ENCODE measurements at places on chromosomes 7 and 10.
A peak's percentile ranks its signal among the peaks of the same experiment; 100 is the strongest.

DNA sequence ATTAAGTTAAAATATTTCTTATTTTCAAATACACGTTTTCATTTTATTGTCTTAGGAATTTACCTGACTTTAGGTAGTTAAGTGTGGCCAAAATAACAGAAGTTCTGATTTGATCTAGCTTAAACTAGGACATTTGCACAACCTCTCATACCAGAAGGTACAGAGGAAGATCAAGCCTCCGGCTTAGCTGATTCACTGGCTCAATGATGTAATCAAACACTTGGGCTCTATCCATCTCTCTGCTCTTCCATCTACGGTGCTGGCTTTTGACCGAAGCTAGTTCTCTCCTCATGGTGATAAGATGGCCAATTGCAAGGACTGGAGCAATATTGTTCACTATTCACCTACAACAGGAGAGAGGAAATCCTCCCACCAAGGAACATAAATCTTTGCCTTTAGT lies 12.2 kb upstream of the HYCC1 start:
- no peak for DNase-seq

GRCh38 chr10:28793482-28793881 lies 116.2 kb downstream of the BAMBI start:
- no peak for DNase-seq

DNA sequence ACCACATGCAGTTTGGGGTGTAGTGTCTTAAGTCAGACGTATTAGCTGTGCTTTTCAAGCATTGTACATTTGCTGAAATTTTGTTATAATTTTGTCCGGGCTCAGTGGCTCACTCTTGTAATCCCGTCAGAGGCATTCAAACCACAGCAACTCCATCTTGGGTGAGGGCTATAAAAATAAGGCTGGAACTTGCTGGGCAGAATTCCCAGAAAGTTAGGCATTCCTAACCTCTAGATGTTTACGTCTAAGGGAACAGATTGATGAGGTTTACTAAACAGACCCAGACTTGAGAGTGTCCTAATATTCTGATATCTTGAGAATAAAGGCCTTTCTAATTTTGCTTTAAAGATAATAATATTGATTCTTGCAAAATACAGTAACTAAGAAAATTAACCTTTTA lies 957.8 kb downstream of the NXPH1 start:
- no peak for DNase-seq

- no peak for DNase-seq
Observed at GRCh38 chr7:11591943-11592342, 240.1 kb downstream of the THSD7A start.

DNA sequence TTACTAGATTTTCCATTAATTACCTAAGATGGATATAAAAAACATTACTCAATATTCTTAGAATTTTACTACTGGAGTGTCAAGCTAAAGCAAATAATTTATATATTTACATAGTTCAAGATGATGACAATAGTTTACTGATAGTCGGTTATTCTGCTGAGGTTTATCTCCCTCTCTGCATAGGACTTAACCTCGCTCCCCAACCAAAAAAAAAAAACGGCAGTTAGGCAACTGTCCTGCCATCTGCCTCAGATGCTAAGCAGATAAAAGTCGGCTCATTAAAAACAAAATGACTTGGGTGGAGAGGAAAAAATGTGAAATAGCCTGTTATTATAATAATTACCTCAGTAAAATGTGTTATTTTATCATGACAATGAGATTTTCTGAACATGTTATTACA lies 14.0 kb upstream of the ITGB8 start:
- no peak for DNase-seq

DNA sequence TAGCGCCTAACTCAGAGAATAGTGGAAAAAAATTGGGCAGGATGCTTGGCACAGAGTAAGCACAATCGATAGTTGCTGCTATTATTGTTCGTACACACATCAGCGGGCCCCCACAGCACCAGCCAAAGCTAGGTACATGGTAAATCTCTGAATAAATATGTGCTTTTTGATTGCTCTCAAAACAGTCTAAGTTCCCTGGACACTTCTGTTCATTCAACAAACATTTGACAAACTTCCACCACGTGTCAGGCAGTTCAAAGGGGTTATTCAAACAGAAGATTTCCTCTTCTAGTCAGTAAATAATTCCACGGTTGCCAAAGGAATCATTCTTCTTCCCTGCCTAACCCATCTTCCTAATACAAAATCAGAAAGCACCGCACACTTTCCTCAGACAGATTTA lies 150.8 kb downstream of the DGKI start:
- DNase-seq, result no peak

DNA sequence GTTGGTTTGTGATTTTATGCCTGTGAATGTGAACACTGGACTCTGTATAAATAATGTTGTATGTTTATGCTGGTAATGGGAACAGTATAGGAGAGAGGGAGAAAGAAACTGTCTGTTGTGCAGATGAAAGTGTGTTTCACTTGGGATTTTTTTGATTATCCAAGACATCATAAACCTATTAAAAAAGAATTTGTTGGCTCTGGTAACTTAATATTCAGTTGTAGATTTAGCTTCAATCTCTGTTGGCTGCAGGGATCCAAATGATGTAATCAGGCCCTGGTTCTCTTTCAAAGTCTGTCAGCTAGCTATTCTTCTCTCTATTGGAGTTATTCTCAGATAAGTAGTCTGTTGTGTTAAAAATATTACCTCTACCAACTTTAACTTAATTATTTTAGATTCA lies 168.8 kb upstream of the RHOBTB1 start:
- DNase-seq, result no peak

DNA sequence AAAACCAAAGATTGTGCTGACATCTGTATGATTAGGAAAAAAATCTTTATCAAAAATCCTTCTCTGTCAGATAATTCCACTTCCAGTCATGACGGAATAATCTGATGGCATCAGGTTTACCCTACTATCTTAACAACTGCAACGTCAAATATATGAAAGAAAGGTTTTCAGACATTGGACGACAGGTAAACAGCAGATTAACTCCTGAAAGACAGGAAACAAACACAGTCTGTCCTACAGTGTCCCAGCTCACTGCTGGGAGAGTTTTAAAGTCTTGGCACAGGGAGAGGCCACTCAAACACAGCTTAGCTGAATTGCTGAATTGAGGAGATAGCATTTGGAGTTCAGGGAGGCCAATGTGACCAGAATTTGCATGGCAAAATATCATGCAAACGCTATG lies 186.3 kb upstream of the KCTD7 start:
- DNase-seq, result no peak

DNA sequence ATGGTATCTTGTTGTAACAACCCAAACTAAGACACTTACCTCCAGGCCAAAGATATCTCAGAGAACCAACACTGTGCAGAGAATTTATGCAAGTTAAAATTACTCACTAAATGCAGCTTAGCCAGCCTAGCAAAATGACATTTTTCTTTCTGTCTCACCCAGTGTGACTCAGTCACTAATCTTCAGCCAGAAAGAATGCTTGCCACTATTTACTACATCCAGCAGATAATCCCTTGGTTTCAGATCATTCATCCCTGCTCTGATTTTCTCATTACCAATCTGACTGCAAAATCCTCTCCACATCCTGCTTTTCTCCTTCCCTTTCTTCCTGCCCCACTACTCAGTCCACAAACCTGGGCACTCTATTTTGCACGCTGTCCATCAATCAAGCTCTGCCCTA lies 93.5 kb upstream of the NEBL start:
- DNase-seq, result no peak

DNA sequence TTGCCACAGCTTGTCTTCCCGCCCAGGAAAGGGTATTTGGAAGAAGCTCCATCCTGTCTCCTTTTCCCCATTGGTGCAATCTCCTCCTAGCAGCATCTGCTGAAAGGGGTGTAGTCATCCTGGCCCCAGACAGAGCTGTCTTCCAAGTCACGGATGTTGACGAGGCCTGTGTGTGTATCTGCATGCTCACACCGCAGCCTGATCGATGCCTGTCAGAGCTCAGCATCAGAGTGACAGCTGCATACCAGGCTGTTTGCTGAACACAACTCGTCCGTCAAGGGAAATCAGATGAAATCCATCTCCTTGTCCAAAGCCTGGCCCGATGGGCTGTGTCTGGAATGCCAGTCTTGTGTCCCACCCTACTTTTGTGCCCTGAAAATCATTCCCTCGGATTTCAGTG lies 21.2 kb upstream of the LRRC4 start:
- no peak for DNase-seq

GRCh38 chr7:6011541-6011940 lies 2.5 kb downstream of the AIMP2 start:
- DNase-seq, result no peak

GRCh38 chr7:34740840-34741239 lies 82.8 kb downstream of the NPSR1 start:
- DNase-seq, result no peak

DNA sequence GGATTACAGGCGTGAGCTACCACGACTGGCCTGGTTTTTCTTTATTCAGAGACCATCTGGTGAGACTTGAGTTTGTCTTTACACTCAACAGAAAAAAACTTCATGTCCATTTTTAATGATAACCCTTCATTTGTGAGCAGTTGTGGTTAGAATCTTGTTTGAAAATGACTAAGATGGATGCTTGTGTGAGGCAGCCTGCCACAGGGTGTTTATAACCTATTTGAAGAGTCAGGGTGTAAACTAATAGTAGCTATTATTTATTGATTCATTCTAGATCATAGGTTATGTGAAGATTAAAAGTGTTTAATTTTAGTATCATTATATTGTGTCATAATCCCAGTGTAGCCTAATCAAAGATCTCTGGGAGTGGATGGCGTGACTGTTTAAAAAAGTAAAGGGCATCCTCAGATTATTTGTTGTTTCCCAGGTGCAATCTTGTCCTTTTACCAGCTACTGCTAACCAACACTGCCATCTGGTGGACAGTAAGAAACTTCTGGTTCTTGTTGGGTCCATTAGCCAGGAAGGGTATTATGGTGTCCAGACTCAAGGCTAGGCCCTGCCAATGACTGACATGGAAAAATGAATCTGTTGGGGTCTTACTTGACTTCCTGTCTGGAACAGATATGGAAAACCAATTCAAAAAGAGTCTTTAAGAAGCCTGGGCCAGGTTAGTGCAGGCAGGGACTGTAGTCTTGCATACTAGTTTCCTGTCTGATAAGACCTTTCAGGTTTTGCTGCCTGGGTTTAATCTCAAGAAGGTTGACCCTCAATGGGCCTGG lies 24.9 kb downstream of the NRBF2 start:
- peak; percentile 65 for DNase-seq

GRCh38 chr10:29585488-29585976 lies 49.2 kb downstream of the SVIL start:
- no peak for DNase-seq

- DNase-seq, result no peak
Observed at GRCh38 chr7:26636808-26637207, 227.6 kb downstream of the SKAP2 start.

- DNase-seq, result no peak
Observed at GRCh38 chr7:116610210-116610609, 61.8 kb upstream of the MET start.

GRCh38 chr7:141231018-141231792 lies 157.3 kb downstream of the TMEM178B start:
- no peak for DNase-seq

DNA sequence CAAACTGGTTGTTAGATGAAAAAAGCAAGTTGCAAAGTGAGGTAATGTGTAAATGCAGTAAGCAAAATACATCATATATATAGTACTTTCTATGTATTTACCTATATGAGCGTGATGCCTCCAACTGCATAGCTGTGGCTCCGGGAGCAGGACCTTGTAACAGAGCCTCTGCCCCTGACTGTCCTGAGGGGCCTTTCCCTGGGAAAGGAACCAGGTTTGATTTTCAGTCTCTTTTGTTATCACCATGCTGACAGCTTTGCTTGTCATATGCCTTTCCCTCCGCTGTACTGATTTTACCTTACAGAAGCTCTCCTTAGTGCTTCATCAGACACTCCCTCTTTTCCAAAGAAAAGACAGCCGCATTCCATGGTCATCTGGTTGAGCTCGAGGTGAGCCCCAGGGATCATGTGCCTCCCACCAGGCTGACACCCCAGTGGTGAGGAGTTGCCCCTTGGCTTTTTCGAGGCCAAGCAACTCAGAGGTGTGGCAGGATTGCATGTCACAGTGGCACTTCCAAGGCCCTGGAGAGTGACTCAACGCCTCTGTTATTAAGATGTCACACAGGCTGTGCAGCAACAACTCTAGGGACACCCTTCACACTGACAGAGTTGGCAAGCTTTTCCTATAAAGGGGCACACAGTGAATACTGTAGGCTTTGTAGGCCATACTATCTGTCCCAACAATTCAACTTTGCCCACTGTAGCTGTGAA lies 78.9 kb downstream of the ALOX5 start:
- DNase-seq, result no peak
